ENCODE measurements at places on chromosomes 12 and 14. TPM values are rescaled to one million over a fixed set of nuclear protein-coding genes. Genes with fewer than 3 reads are reported as not detected.

Gene VWF
- not detected for polyA plus RNA-seq

Gene TAS2R8
- not detected for polyA plus RNA-seq

Gene GPRC5A
- not detected for polyA plus RNA-seq

Gene NEUROD4
- polyA plus RNA-seq, result not detected

Gene NR1H4
- polyA plus RNA-seq, result not detected

Gene DTX3
- 4.9 TPM for polyA plus RNA-seq

Gene MYF5
- polyA plus RNA-seq, result not detected

Gene ANKRD13A
- 40.1 TPM for polyA plus RNA-seq

Gene RDH5
- polyA plus RNA-seq, result 1.4 TPM

Gene CCND2
- 69.3 TPM for polyA plus RNA-seq

Gene KRT79
- not detected for polyA plus RNA-seq

Gene TAS2R13
- not detected for polyA plus RNA-seq

Gene SLC39A5
- polyA plus RNA-seq, result not detected

Gene RNF212B
- not detected for polyA plus RNA-seq

Gene PTCSC3
- not detected for polyA plus RNA-seq

Gene GPR65
- polyA plus RNA-seq, result 12.0 TPM

Gene SLC16A7
- 24.9 TPM for polyA plus RNA-seq

Gene DLGAP5
- polyA plus RNA-seq, result not detected

- no peak for DNase-seq
Measured at GRCh38 chr14:73258845-73259611, 21.7 kb downstream of the PAPLN start.

- no peak for DNase-seq
Measured at GRCh38 chr12:23775208-23775607, 174.3 kb downstream of the SOX5 start.

DNA sequence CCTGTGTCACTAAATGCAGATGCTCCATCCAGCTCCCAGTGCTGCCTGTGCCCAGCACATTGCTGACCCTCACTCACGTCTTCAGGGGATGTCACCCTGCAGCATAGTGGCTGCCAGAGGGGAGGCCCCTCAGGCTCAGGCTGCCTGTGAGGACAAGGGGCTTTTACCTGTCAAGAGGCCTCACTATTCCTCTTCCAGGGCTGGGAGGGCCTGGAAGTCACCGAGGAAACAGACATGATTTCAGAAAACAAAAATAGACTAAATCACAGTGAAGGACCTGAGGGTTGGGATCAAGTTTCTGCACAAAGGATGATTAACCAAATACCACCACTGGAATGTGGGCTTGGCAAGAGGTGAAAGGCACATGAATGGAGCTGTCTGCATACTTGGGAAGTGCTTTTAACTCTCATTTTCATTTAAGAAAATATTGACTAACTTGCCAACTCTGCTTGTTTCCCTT lies 1202.3 kb downstream of the BCL11B start:
- no peak for DNase-seq

- no peak for DNase-seq
Measured at GRCh38 chr12:15662983-15663659, 126.1 kb downstream of the EPS8 start.

GRCh38 chr14:90419200-90419599 lies 22.4 kb downstream of the CALM1 start:
- no peak for DNase-seq

- no peak for DNase-seq
Measured at GRCh38 chr14:77559381-77559780, 57.1 kb downstream of the SPTLC2 start.

- no peak for DNase-seq
Measured at GRCh38 chr14:64954491-64955240, 12.1 kb upstream of the GPX2 start.

- peak; percentile 32 for DNase-seq
Measured at GRCh38 chr12:123062681-123063486, 82.4 kb downstream of the ARL6IP4 start.

- no peak for DNase-seq
Measured at GRCh38 chr12:100289038-100289437, 22.1 kb downstream of the SCYL2 start.

DNA sequence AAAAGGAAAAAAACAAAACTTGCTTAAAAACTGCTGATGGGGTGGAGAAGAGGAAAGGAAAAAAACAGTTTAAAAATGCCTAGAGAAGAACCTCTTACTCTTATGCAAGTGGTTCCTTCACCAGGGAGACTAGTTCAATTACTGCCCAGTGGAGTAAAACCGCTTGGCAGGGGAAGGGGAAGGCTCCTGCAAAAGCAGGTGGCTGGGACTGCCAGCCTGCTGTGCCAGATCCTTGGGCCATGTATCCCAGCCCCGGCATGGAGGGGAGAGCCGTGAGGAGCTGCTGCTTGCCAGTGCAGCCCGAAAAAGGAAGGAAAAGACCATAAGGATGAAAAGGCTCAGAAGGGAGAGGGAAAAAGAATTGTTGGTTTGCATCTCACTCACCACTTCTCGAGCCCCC lies 123.0 kb downstream of the FSCB start:
- no peak for DNase-seq

DNA sequence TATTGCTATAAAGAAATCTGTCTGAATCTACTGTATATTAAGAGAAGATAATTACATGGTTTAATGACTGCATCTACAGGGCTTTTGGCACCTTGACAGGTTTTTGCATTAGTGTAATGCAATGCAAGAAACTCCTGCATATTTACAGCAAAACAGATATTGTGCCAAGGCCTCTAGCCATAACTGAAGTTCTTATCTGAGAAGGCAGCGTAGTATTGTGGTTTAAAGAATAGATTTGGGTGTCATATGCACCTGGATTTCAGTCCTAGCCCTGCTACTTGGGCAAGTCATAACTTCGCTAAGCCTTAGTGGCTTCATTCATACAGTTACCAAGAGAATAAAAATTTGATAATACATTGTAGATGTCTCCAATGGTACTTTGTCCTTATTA lies 350.1 kb downstream of the CCDC91 start:
- no peak for DNase-seq

DNA sequence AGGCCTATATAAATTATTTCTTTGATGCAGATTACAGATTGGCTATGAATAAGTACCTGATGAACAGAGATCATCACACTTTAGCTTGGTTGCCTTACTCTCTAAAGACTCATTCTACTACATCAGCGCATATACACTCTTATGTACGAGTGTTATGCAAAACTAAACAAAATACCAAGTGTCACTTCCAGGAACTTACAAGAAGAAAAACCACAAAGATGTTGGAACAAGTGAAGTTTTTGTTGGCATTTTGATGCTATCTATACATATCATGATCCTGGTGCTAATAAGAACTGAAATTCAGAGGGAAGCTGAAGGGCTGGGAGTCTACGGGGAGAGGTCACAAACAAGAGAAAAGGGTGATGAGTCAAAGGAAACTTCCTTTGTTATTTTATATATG lies 47.9 kb upstream of the CERS5 start:
- no peak for DNase-seq

GRCh38 chr14:76113691-76114090 lies 38.0 kb upstream of the GPATCH2L start:
- DNase-seq, result no peak

DNA sequence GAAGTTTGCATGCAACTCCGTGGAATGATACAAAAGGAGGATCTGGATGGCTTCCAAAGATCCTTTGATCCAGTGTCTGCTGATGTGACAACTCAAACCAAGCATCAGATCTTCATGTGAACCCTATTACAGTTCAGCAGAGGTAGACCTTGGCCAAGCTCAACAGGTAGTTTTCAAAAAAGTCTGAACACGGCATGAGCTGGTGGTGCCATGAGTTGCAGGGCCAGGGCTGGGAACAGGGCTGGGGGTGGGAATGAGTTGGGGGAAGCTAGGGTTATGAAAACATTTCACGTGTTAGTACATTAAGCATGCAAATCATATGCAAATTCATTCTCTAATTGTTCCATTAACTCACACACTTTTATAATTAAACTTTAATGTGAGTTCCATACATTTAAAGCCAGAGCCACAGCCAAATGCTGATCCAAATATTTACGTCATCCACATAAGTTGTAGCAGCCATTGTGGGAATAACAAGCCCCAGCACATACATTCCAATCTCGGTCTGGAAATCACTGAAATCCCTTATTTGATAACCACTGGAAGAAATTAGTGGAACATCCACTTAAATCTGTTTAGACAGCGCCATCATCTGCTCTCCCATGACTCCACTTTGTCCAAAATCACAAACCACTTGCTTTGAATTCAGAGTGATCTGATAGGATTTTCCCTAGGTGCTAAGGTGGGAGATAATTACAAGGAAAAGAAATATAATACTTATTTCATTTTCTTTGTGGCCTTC lies 158.5 kb downstream of the APAF1 start:
- DNase-seq, result no peak

GRCh38 chr12:59164991-59165718 lies 244.9 kb upstream of the LRIG3 start:
- no peak for DNase-seq

GRCh38 chr12:52342781-52343490 lies 21.7 kb upstream of the KRT83 start:
- DNase-seq, result no peak

DNA sequence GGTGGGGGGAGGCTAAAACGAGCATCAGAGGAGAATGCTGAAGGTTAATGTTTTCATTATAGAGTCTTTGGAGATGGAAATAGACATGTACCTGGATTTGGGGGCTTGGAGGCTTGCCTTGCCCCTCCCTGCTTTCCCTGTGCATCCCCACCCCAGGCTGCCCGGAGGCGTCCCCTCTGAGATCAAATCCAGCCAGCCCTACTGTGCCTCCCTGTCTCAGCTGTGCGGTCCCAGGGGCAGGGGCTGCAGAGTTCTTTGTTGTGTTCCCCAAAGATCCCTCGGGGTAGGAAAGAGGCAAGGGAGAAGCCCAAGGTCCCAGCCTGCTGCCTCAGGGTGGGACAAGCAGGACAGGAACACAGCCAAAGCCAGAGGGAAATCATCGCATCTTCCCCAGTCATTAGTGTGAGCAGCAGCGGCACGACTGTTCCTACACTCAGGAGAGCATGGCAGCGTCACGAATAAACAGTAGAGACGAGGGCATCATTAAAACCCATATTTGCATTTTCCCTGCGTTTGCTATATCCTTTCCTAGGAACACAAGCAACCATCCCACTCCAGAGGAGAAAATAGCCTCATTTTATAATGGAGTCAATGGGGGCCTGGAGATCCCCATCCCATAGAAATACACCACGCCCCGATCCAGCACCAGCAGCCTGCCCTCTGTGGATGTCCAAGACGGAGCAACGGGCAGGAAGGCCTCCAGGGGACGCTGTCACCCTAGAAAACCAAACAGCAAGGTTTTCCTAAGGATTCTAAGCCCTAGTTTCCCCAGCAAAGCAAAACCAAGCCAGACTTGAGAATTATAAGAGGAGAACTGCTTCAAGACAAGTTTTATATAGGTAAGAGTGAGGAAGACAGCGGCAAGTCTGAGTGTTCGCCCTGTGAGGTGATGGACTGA lies 32.4 kb downstream of the ANO2 start:
- DNase-seq, result no peak

DNA sequence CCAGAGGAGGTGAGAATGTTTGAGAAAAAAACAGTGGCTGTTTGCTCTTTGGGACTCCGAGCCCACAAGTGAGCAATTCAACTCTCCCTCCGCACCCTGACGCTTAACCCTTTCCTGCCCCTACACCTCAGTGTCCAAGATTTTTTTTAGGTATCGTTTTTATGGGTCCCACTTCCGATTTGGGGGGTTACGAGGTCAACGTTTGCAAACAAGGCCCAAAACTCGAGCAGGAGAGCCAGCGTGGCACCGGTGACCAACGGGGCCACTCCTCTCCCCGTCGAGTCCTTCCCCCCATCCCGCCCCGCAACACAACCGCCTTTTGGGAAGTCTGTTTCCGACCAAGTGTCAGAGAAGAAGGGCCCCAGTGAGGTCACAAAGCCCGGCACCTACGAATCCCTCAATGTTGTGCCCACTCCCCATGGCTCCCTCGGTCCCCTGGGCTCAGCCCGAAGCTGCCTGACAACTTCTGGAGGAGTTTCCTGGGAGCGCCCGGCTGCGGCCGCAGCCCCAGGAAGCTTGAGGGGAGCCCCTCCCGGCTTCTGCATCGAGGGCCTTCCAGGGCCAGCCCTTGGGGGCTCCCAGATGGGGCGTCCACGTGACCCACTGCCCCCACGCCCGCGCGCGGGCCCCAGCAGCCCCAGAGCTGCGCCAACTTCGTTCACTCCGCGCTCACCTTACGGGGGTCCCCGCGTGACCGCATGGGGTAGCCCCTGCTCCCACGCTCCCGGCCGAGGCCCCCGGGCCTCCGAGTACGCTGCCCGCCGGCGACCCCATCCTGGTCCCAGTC lies 1.2 kb downstream of the CDK2AP1 start:
- peak; percentile 17 for DNase-seq

DNA sequence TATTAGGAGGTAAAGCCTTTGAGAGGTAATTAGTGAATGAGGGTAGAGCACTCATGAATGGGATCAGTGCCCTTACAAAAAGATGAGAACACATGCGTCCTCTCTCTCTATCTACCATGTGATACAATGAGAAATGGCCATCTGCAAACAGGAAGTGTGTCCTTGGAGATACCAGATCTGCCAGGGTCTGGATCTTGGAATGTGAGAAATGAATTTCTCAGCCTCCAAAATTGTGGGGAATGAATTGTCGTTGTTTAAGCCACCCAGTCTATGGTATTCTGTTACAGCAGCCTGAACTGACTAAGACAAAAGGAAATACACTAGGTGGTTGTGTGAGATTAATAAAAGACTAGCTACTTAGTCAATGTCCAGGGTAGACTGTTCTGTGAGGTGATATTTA lies 366.6 kb downstream of the NELL2 start:
- no peak for DNase-seq

DNA sequence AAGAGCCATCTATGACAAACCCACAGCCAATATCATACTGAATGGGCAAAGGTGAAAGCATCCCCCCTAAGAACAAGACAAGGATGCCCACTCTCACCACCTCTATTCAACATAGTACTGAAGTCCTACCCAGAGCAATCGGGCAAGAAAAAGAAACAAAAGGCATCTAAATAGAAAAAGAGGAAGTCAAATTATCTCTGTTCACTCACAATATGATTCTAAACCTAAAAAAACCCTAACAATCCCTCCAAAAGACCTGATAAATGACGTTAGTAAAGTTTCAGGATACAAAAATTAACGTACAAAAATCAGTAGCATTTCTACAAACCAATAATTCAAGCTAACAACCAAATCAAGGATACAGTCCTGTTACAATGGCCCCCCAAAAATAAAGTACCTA lies 26.9 kb downstream of the MDM1 start:
- no peak for DNase-seq

- DNase-seq, result no peak
Measured at GRCh38 chr14:102560458-102561261, 31.8 kb upstream of the RCOR1 start.

DNA sequence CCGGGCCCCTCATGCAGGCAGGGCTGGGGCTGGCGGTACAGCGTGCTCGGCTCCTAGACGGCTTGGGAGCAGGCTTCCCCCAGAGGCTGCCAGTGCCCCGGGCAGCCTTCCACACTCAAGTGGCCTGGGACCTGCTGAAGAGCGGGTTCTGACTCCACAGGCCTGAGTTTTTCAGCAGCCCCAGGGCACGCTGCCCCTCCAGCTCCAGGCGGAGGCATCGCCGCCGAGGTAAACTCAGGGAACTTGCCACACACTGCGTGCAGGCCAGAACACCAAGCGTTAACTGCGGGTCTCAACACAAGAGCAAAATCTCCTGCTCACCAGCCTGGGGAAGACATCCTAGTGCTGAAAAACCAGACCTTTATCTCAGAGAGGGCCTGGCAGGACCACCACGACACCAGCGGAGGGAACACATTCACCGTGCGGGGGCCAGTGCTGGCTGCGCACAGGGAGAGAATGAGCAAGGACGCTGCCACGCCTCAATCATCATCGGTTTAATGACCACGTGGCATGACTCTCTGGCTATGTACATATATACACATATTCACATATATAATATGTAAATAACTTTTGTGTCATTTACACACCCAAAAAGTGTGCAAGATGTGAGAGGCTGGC lies 21.3 kb downstream of the PSMC1 start:
- DNase-seq, result no peak
